Inflammatory macrophage treated with lipopolysaccharide for 1 hour (primary cell): ENCODE measurements at places on chromosomes 7 and 10.

DNA sequence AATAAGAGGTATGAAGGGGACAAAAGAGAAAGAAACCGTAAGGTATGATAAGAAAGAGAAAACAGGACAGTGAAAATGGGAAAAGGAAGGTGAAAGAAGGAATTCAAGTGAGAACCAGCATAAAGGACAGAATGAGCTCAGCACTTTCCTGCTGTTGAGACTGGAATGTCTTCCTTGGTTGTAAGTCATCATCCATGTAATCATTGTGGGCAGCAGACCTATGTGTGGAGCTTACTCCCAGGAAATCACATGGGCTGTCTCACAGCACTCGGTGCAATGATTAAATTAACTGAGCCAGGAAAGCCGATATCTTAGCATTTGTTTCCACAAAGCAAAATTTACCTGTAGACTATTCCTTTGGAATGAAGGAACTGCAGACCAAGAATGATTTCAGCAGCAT lies 118.1 kb downstream of the PRKCQ start:
- DNase-seq = no peak

- no peak for DNase-seq
Measured at GRCh38 chr10:71996592-71997371, 32.6 kb downstream of the CHST3 start.

- no peak for DNase-seq
Measured at GRCh38 chr10:11612021-11613001, 861 bp upstream of the USP6NL start.

- no peak for DNase-seq
Measured at GRCh38 chr7:389911-390601, 100.1 kb downstream of the FOXL3 start.

DNA sequence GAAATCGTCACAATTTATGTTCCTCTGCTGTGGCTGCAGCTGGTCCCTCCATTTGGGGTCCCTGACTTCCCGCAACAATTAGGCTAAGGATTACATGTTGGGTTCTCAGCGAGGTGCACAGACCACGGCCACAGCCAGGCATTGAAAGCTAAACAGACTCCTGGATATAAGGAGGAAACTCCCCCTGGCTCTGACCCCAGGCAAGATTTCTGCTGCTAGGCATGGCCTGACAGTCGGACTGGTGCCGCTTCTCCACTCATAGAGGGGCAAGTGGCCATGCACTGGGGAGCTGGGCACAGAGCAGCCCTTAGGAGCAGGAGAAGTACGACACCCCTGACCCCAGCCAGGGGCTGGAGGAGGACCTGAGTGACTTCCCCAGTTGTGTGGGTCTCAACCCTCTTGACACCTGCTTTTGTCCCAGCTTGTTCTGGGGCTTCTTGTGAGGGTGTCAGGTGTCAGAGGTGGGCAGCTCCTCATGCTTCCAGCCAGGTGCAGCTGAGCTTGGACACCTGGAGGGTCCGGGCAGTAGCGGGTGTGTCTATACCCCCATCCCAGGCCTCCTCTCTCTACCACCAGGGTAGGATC lies 38.3 kb downstream of the TSPAN15 start:
- no peak for DNase-seq

DNA sequence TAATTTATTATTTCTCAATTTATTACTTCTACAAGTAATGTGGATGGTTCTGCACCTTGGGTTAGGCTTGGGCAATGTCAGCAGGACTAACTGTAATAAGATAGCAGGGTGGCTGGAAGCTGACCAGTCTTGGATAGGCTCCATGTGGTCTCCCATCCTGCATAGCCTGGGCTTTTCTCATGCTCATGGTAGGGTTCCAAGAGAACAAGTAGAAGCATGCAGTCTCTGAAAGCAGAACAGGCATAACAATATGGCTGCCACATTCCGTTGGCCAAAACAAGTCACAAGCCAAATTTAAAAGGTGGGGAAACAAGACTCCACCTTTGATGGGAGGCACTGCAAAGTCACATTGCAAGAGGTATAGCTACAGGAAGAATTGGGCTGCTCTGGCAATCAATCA lies 98.6 kb upstream of the MDFIC start:
- no peak for DNase-seq
